ENCODE measurements at places on chromosomes 11 and 22.

- no peak for DNase-seq
Measured at GRCh38 chr11:134610116-134610910, 198.3 kb upstream of the B3GAT1 start.

DNA sequence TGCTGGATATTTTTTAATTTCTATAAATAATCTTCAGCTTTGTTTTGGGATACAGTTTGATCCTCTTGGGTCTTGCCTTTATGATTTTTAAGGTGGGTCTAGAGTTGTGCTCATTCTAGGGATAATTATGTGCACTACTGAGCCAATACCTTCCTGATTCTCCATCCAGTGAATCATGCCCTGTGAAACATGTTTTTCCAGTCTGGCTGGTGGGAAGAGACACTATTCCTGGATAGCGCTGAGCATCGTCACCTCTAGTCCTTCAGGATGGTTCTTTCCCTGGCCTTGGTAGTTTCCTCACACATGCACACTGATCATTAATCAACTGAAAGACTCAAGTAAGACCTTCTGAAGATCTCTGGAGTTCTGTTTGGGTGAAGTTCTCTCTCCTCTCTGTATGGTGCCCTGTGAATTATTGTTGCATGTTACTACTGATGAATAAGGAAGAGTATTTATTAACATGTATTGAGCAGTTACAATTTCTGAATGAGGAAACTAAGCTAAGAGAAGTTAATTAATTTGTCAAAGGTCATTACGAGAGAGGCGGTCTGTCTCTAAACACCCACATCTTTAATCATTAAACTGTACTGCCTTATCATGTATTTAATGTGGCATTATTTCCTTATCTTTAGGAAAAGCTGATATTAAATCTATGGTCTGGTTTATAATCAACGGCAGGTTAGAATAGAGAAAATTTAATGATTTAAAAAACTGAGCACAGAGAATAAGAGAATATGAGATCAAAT lies 39.1 kb upstream of the LIPT2 start:
- DNase-seq = no peak

DNA sequence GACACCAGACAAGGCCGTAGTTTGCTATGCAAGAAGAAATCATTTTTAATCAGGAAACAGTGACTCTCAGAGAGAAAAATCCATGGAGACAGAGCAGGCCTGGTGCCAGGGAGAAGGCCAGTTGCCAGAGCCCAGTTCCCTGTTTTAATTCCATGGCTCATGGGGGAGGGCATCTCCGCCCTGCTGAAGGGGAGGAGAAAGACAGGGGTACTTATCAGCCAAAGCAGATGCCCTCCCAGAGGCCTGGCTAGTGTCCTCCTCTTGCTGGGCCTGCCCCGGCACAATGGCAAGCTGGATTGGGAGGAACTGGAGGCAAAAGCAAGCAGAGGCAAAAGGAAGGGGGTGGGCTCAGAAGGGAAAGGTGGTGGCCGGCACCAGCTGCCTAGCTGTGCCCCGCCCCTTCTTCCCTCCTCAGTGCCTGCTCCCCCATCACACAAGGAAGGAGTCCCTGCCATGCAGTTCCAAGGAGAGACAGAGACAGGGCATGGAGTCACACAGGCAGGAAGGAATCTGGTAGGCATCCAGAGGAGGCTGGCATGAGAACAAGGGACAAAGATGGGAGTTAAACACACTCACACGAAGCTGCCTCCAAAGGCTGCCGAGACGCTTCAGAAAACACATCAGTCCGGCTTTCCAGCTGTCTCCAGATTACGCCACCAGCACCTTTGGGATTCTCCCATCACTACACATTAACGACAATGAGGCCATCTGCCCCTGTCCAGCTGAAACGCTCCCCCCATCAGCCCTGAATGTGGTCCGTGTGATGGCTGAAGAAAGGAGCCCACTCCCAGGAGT lies 591.8 kb downstream of the BUD13 start:
- no peak for DNase-seq

DNA sequence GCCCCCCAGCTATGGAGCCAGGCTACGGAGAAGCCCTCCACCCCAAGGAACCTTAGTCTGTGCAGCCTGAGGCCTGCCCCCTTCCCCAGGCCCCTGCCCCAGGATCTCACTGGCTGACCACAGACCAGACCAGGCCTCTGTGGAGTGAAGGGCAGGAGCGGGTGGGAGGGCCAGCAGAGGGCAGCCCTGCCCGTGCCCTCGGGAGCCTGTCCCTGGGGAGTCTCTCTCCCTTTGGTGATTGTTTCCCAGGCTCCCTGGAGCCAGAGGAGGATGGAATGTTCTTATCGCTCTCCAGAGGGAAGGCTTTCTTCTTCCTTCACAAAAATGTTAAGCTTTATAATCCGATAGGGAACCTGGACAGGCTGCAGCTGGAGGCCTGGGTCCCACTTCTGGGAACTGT lies 455.3 kb downstream of the SOX6 start:
- DNase-seq = no peak

DNA sequence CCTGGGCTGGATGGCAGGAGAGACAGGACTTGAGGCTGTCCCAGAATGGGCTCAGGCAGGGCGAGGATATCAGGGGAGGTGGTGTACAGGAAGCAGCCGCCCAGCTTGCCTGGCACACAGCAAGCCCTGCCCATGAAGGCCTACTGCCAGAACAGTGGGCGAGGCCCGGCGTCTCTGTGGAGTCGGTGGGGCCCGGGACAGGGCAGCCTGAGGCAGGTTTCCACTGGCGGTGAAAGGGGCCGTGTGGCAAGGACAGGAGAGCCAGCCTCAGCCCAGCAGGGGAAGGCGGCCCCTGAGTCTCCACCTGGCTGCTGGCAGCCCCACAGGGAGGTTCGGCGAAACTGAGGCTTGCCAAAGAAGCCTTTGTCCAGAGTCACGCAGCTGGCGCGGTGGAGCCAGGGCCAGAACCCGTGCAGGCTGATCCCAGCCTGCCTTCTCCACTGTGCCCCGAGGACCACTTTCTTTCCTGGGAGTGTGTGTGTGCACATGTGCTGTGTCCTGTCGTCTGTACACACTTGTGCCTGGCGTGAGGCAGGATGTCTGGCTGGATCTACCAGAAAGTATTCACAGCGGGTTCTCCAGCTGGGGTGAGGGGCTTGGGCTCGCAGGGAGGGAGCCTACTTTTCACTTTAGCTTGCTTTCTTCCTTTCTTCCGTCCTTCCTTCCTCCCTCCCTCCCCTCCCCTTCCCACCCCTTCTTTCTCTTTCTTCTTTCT lies 1.2 kb downstream of the TSPO start:
- DNase-seq = peak; percentile 18

DNA sequence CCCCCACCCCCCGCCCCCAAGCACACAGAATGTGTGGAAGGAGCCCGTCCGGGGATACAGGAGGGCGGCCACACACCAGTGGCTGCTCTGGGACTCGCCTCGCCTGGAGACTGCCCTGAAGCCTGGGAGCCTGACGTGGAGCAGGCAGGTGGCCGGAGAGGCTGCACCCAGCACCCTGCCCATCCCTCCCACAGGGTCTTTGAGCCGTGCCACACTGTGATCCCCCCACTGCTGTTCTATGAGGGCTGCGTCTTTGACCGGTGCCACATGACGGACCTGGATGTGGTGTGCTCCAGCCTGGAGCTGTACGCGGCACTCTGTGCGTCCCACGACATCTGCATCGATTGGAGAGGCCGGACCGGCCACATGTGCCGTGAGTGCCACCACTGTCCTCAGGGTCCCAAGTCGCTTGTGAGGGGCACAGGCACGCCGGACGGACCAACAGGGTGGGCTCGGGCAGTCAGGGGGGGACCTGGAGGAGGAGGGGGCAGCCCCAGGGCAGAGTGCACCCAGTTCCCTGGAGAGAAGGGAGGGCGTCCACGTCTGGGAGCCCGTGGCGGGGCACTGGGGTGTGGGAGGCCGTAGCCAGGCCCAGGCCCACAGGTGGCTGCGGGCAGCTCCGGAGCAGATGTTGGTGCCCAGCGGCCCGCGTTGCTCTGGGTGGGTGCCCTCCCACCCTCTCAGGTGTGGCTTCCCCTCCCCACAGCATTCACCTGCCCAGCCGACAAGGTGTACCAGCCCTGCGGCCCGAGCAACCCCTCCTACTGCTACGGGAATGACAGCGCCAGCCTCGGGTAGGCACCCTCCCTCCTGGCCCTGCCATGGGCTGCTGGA lies 27.0 kb upstream of the MUC5B start:
- DNase-seq = no peak

DNA sequence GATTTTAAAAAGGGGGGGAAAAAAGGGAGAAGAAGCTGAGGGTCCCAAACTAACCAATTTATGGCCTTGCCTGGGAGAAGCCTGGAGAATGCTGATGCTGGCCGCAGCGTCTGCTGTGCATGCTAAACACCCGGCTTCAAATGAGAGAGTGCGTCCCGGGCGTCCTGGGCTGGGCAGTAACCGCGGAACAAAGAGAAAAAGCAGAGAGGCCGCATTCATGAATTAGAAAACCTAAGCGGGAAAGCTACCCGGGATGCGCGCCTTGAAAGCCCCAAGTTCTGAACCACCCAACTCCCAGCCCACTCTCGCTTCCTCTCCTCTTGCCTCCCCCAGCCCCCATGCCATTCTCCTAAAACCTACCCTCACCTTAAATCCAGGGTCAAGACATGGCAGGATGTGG lies 6.5 kb downstream of the MN1 start:
- DNase-seq = no peak

All from Kasumi-1 (cell line).